ENCODE measurements at places on chromosomes 11 and 22.

- DNase-seq = no peak
These were observed 498.8 kb upstream of the ARHGAP42 start for GRCh38 chr11:100188137-100188783.

- DNase-seq = no peak
These were observed 8.3 kb upstream of the IGSF9B start for GRCh38 chr11:133965031-133965601.

GRCh38 chr11:122808478-122808869 is 29.8 kb upstream of the CRTAM start:
- DNase-seq = peak; percentile 93

- peak; percentile 46 for DNase-seq
These were observed 1.4 kb downstream of the TMEM109 start for GRCh38 chr11:60915248-60915914.

- no peak for DNase-seq
These were observed 626.4 kb downstream of the BRD1 start for GRCh38 chr22:49201046-49201970.

DNA sequence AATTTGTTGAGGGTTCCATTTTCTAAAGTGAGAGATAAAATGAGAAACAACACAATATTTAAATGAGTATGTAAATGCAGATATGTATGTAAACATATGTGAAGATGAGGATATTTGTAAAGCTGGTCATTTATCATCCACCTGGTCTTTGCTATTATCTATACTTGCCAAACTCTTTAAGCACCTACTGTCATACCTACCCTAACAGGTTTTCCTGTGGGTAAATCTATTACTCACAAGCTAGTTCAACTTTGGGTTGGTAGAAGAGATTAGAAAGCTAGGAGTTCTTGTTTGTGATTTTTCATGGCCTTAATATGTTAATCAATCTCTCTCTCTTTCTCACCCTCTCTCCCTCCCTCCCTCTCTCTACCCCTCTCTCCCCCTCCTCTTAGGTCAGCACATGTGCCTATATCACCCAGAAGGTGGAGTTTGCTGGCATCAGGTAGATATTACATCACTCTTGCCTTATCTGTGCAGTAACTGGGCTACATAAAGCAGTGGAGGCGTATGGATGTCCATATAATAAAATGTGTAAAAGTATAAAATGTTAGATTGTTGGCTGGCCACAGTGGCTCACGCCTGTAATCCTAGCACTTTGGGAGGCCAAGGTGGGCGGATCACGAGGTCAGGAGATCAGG is 14.7 kb downstream of the DEPDC5 start:
- DNase-seq = no peak

DNA sequence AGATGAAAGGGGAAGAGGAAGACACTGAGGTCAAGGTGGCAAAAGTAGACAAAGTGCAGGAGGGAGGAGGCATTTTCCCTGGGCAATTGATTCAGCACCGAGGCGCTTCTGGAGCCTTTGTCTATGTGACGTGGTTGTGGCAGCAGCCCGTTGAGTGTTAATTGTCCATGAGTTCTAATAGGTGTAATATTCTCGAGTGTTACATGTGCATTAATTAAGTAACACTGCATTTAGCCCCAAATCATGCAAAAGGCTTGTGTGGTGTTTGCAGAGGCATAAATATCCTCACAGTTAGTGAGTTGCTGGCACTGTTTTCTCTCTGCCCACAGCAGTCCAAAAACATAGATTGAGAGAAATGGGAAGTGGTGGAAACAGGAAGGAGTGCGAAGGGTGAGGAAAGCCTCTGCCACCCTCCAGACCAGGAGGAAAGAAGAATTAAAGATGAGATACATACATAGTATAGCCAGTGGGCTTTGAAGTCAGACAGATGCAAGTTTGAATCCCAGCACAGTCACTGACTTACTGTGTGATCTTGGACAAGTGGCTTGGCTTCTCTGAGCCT is 361.2 kb downstream of the MN1 start:
- DNase-seq = peak; percentile 5

GRCh38 chr11:78642979-78643675 is 68.5 kb upstream of the NARS2 start:
- no peak for DNase-seq

- DNase-seq = no peak
These were observed 139.3 kb downstream of the FAM76B start for GRCh38 chr11:95650276-95650675.

GRCh38 chr22:28883917-28884746 is 760 bp downstream of the ZNRF3 start:
- DNase-seq = peak; percentile 22

DNA sequence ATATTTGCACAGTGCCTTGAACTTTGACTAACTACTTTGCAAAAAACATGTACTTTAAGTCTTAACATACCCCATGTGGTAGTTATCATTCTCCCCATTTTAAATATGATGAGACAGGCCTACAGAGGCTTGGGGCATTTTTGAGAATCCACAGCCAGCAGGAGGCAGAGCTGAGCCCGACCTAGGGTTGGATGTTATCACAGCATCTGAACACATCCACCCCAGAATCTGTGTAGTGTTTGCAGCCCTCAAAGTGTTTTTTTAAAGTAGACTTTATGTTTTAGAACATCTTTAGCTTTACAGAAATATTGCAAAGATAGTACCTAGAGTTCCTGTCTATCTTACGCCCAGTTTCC is 17.6 kb downstream of the OTOG start:
- DNase-seq = no peak

DNA sequence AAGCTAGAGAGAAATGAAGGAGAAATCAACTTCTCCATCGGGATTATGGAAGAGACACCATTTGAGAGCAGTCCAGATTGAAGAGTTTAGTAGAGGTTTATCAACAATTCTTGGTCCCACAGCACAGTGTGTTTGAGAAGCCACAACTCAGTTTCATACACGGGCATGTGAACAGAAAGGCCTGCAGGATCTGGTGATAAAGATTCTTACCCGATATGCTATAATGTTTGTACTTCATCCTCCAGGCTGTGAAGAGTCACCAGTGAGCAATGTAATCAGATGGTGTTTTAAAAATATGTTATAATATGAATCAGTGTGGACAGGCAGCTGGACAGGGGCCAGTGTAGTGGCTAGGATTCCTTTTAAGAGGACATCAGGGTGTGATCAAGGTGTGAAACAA is 29.7 kb upstream of the VWA5A start:
- DNase-seq = no peak

DNA sequence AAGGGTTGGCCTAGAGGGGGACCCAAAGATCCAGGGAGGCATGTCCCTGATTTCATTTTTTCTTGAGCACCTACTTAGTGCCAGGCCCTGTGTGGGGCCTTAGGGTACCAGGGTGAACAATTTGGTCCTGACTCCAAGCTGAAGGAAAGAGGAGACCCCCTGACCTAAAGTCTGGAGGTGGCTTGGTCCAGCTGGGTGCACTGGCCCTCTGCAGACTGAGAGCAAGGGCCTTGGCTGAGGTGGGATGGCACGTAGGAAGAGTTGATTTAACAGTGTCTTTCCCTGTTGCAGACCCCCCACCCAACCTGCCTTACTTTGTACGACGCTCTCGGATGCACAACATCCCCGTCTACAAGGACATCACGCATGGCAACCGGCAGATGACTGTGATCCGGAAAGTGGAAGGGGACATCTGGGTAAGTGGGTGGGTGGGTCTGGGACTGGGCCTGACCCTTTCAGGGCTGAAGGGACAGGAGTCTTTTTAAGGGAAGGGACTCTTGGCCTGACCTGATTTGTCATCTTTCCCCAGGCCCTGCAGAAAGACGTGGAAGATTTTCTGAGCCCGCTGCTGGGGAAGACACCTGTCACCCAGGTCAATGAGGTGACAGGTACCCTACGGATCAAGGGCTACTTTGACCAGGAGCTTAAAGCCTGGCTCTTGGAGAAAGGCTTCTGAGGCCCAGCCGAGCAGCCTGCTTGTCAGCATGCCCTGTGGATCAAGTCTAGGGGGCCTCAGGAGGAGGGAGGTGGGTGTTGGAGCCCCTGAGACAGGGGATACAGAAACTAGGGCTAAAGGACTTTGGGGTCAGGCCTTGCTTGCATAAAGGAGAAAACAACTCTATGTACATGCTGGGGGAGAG is 3.3 kb downstream of the MRPL49 start:
- no peak for DNase-seq

DNA sequence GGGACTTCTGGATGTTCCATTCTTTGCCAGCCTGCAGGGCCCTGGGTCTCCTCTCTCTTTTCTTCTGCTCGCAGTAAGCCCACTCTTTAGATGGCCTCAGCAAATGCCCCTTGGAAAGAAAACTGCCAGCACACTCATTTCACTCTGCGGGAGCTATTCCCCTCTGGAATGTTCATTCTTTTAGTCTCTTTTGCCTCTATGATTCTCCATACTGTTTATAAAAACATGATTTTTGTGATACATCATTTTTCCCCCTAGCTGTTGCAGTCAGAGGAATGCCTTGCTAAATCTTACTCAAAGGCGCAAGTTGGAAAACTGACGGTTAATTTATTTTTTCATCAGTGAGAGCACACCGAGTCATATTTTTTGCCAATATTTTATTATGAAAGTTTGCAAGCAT is 184.9 kb downstream of the SNX19 start:
- DNase-seq = no peak

DNA sequence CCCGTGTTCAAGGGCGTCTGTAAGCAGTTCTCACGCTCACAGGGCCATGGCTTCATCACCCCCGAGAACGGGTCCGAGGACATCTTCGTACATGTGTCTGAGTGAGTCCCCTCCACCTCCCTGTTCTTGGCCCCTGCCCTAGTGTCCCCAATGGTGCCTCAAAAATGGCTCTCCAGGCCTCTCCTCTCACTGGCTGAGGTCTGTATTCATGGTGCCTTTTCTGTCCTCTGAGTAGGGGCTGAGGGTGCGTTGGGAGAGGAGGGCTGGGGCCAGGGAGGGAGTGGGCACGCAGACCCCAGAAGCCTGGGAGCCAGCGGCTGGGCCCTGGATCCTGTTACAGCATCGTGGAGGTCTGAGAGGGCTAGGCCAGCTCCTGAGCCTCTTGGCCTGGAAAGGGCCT is 12.9 kb downstream of the CSDC2 start:
- DNase-seq = no peak

DNA sequence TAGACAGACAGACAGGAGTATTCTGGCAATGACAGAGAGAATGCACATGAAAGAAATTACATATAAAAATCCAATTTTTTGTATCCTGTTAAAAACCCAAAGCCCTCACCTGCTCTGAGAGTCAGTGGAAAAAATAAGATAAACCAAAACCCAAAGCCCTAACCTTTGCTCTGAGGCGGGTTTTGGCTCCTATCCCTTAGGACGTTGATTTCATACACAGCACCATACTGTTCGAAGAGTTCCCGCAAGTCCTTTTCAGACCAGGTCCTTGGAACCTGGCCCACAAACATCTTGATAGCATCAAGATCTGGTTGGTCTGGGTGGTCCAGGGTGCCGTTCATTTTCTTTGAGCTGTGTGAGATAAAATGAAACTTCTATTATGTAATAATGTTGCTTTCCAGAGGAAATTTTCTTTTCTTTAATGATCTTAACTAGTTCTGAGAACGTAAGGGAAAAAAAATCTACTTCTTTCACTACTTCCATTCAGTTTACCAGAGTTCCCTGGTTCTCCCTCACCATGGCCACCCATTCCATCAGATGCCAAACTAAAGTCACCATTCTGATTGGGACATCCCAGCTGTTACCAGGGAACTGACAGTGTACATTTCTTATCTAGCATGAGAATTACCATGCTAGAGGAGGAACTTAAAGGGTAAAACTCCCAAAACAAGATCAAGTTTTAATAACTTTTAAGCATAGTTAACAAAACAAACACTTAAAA is 39.9 kb upstream of the RAPSN start:
- DNase-seq = no peak

- no peak for DNase-seq
These were observed 407.4 kb upstream of the SYN3 start for GRCh38 chr22:33465554-33465953.

GRCh38 chr11:71466358-71466757 is 13.4 kb downstream of the NADSYN1 start:
- no peak for DNase-seq

GRCh38 chr22:38729946-38730345 is 24.2 kb downstream of the GTPBP1 start:
- DNase-seq = no peak

GRCh38 chr11:74932169-74932568 is 16.7 kb downstream of the XRRA1 start:
- DNase-seq = peak; percentile 5

DNA sequence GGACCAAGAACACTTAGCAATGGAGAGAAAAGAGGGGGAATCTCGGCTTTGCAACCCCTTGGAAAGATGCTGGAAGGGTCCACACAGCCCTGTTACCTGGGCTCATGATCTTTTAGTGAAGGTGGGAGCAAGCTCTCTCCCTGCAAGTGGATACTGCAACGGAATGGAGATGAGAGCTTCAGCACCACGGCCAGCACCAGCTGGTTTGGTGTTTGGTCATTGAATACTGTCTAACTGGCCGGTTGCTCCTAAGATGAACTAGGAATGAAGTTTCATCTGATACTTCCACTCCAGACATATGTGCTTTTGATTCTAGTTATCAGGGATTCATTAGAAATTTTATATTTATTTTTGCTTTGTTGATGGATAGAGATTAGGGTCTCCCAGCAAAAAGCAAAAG is 16.3 kb downstream of the HTR3A start:
- peak; percentile 11 for DNase-seq

GRCh38 chr11:100970283-100971164 is 159.1 kb downstream of the PGR start:
- DNase-seq = no peak

- peak; percentile 12 for DNase-seq
These were observed 32.6 kb upstream of the PRAME start for GRCh38 chr22:22591348-22592299.

GRCh38 chr11:70478166-70478890 is 80.0 kb downstream of the CTTN start:
- no peak for DNase-seq

GRCh38 chr11:62201376-62201775 is 7.1 kb upstream of the SCGB2A1 start:
- DNase-seq = no peak

DNA sequence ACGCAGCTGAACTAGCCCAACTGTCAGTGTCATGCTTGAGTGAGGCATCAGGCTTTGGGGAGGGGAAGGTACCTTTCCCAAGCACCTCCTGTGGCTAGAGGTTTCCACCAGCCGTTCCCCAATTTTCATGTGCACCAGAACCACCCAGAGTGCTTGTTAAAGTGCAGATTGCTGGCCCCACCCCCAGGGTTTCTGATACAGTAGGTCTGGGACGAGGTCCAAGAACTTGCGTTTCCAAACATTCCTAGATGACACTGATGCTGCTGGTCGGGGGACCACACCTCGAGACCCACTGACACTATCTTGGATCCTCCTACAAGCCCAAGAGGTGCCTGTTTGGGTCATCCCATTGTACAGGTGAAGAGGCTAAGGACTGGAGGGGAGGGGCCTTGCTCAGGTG is 59.8 kb downstream of the PDE2A start:
- no peak for DNase-seq

GRCh38 chr11:67519726-67520125 is 3.5 kb downstream of the CABP2 start:
- DNase-seq = no peak

GRCh38 chr11:36425561-36426081 is 84.5 kb downstream of the TRAF6 start:
- DNase-seq = no peak

- DNase-seq = no peak
These were observed 93.8 kb downstream of the KCNC1 start for GRCh38 chr11:17828311-17828751.
